ENCODE measurements at places on chromosomes 7 and 10.
A peak's percentile ranks its signal among the peaks of the same experiment; 100 is the strongest.

- no peak for DNase-seq
Observed at GRCh38 chr10:118148247-118148646, 101.5 kb upstream of the RAB11FIP2 start.

- no peak for DNase-seq
Observed at GRCh38 chr10:101839416-101840063, 4.1 kb downstream of the KCNIP2 start.

GRCh38 chr10:20870834-20871233 is 26.3 kb downstream of the NEBL start:
- DNase-seq: no peak

- no peak for DNase-seq
Observed at GRCh38 chr7:132030883-132031282, 474.5 kb upstream of the PODXL start.

- no peak for DNase-seq
Observed at GRCh38 chr10:80041162-80041561, 37.3 kb upstream of the TMEM254 start.

GRCh38 chr10:124366343-124366742 is 52.4 kb downstream of the OAT start:
- DNase-seq: no peak

DNA sequence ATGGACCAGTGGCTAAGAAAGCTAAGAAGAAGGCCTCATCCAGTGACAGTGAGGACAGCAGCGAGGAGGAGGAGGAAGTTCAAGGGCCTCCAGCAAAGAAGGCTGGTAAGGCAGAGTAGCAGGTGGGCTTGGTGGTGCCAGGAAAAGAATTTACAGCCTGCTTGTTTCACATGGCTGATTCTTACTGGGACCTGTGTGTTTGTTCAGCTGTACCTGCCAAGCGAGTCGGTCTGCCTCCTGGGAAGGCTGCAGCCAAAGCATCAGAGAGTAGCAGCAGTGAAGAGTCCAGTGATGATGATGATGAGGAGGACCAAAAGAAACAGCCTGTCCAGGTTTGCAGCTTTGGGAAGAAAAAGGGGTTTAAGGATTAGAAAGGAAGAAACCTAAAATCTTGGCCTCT is 5.0 kb downstream of the NOLC1 start:
- no peak for DNase-seq

DNA sequence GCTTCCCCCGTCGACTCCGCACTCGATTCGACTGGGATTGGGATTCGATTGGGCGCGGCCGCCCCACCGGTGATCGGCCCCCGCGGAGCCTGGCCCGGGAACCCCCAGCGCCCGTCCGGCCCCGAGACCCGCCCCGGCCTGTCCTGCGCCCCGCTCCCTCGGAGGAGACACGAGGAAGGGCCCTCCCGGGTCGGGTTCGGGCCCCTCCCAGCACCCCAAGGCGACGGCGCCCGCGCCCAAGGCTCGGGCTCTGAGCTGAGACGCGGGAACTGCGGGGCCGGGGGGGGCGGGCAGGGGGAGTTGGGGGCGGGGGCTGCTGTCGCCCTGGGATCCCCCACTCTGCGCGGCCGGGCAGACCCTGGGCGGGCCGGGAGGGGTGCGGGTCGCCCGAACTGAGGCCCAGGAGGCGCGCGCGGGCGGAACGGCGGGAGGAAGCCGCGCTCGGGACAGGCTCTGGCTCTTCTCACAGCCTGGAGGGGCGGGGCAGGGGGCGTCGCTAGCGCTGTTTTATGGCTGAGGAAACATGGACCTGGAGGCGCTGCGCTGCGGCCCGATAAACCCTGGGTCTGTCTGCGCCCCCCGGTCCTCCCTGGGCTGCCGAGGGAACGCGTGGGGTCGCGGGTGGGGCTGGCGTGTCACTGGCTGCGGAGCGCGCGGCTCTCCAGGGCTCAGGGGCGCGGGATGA is 1.7 kb upstream of the NKX6-2 start:
- no peak for DNase-seq

DNA sequence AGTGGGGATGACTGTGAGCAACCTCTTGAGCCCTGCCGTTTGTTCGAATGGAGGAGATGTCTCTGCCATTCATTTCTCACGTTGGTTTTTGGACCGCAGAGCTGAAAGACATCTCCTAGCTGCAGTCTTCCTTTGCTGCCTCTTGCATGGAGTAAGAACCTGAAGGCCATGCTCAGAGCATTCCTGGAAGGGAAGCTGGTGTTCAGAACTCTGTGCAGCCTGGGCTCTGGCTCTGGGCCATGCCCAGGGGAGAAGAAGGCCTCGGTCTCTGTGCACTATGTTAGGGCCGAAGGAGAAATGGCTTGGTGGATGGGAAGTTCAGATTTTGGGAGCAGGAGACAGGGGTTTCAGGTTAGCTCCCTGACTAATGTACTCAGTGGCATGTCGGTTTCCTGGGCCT is 22.9 kb downstream of the SFTPD start:
- DNase-seq: no peak

DNA sequence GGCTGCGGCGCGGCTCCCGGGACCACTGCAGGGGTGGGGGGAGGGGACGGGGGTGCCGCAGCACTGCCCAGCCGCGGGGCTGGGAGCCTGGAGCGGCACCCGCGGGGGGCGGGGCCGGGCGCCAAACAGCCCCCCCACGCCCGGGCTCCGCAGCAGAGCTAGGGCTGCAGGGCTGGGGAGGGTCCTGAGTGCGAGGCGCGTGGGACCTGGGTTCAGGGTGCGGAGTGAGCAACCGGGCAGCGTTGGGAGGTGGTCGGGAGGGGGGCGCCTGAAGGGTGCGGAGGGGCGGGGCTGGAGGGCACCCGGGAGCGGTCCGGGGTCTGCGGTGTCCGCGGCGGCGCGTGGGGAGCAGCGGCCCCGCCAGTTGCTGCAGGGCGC is 528 bp downstream of the CAMK2G start:
- DNase-seq: no peak

DNA sequence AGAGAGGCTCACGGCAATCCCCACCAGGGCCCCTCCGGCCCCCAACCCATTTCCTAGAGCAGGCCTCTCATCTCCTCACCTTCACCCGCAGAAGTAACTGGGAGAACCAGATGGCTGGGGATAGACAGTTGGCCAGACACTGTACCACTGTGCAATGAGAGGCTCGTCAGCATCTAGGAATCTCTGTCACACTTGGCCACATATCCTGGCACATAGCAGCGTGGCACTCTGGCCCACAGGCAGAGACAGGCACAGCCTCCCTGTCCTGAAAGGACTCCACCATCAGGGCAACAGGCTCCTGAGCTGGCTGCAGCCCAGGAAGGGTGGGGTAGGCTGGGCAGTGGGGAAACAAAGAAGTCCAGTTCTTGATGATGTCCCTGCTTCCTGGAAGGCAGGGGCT is 45.8 kb downstream of the C10orf143 start:
- DNase-seq: no peak

DNA sequence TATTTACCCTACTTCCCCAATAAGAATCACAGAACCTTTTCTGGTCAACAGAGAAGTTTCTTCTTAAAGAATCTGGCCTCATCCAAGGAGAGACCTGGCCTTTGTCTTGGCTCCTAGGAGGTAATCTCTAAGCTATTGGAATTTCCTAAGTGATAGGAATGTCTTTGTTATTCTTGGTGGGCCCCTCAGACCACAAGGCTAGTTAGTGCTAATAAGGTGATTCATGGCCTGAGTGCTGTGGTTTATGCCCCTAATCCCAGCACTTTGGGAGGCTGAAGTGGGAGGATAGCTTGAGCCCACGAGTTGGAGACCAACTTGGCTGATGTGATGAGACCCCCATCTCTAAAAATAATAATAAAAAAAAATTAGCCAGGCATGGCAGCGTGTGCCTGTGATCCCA is 60.0 kb upstream of the CYP2C18 start:
- no peak for DNase-seq

DNA sequence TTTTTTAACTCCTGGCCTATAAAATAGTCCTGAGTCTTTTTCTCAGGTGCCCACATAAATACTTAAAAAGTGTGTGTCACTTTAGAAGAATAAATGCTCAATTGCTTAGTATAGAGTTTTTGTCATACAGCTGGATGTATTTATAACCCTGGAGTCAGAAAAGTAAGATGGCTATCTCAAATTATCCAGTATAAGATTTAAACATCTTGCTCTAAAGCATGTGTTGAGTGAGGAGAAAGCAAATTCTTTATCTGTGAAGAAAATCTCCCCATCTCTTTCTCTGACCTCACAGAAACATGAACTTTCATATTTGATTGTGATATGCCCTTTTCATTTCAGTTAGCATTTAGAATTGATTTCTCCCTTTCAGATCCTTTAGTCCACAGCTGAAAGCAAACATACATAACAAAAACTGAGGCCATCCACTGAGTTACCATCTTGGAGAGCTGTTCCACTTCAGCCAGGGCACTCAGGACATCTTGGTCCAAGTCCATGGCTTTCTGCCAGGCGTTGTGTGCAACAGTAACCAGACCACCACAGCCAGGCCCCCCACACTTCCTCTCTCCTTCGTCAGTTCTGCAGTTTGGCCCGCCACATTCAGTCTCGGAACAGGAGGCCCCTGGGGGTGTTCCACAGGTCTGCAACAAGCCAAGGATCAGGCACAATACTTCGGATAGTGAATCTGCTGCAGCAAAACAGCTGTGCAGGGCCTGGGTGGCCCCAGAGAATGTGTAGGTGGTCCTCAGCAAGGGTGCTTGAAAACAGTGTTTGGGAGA is 40.9 kb downstream of the DLD start:
- peak; percentile 71 for DNase-seq

- DNase-seq: peak; percentile 66
Observed at GRCh38 chr10:14751921-14752320, 22.8 kb downstream of the FAM107B start.

- DNase-seq: no peak
Observed at GRCh38 chr7:131444683-131445082, 111.7 kb downstream of the PODXL start.

- DNase-seq: no peak
Observed at GRCh38 chr10:110258542-110258941, 46.2 kb downstream of the SMNDC1 start.

DNA sequence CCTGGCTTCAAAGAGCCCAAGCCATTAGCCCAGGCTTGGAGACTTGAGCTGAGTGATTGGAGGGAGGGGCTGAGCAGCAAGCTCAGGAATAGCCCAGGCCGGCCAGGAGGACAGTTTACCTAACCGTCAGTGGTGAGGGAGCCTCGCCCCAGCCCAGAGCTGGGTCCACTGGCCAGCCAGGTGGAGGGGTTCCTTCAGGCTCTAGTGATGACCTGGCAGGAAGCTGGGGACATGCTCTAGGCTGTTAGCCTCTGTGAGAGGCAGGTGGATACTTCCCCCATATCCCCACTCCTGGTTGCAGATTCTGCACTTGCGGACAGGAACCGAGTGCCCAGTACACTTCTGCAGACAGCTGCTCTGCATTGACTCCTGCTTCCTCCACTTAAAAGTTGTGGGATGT is 61.2 kb upstream of the ANTXRL start:
- DNase-seq: no peak

DNA sequence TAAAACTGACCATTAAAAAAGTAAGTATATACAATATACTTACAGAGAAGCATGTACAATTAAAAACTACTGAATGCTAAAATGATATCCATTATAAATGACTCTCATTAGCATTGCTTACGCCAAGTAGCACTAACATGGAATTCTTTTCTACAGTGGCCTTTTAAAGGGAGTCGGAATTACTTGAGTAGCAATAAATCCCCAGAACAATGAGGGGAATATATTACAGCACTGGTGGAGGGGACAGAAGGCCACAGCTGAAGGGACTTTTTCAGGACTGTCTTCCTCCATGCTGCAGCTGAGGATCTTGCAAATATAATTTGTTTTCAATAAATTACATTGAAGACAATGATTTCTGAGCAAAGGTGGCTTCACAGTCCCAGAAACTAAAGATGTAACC is 97.0 kb downstream of the ALOX5 start:
- DNase-seq: no peak

DNA sequence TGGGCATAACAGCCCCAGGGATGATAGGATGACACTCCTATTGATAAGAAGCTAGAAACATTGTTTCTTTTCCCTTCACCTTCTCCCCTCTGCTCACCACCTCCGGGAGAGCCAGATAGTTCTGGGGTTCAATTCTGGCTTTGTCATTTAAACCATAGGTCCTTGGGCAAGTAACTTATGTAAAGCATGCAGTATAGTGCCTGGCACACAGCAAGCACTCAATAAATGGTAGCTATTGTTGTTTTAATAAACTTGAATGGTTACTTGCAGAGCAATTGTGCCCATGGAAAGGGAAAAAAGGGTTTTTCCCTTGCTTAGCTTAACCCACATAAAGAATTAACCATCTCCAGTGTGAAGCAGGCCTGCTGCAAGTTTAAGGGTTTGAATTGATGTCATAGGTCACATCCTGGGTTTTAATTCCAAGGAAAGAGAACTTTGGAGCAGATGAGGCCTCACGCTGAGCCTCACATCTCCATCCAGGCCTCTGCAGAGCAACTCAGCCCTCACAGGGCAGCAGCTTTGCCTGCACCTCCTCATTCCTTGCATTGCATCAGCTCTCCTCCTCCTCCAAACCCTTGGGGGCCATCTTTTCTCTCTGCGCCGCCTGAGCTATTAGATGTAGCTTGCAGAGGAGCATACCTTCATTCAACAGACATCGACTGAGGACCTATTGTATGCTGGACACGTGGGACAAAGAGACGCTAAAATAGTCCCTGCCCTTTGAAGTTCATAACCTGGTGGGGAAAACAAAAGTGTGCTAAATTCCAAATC is 22.9 kb downstream of the ZNF775 start:
- no peak for DNase-seq

GRCh38 chr7:28041508-28042314 is 138.9 kb downstream of the JAZF1 start:
- peak; percentile 88 for DNase-seq

- DNase-seq: peak; percentile 22
Observed at GRCh38 chr10:117342641-117343040, 32.6 kb downstream of the PDZD8 start.

- no peak for DNase-seq
Observed at GRCh38 chr7:67588631-67589030, 592.0 kb downstream of the TYW1 start.

- no peak for DNase-seq
Observed at GRCh38 chr7:100684534-100685042, 9.5 kb downstream of the GIGYF1 start.

DNA sequence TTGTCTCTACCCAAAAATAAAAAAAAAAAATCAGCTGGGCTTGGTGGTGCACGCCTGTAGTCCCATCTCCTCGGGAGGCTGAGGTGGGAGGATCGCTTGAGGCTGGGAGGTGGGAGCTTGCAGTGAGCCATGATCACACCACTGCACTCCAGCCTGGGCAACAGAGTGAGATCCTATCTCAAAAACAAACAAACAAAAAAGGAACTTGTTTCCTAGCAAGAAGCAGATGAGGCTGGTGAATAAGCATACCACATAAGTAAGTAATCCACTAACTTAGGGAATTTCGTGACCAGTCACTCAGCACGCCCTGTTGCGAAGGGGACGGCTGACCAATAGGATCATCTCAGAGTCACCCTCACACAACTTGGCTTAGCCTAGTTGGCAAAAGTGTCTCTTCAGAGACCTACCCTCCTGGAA is 64.6 kb downstream of the CUX1 start:
- no peak for DNase-seq

DNA sequence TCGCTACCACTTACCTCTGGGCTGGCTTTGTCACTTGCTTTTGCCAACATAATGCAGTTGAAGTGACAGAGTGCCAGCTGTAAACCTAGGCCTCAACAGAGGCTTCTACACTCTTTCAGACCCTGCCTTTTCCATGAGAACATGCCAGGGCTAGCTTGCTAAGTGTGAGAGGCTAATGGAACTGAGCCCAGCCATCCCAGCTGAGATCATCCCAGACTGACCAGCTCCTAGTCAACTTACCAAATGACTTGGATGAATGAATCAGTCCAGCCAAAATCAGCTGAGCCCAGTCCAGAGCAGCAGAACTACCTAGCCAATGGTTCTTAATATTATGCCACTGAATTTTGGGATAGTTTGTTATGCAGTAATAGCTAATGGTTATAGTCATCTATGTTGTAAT is 34.7 kb upstream of the MKLN1 start:
- DNase-seq: no peak

Measured in muscle of back (tissue), 13 donors.